Progenitor cell of endocrine pancreas (in vitro differentiated cells): ENCODE measurements at places on chromosomes 3 and 15.

DNA sequence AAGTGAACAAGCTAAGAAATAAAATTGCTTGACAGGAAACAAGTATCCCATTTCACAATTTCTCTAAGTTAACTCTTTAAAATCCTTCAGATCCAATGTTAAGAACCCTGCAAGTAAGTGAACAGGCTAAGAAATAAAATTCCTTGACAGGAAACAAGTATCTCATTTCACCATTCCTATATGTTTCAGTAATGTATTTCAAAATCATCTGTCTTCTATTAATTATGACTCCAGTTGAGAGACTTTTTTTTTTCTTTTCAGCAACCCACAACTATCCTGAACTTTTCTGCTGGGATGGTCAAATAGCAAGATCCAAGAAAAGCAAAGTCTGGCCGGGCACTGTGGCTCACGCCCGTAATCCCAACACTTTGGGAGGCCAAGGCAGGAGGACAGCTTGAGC lies 2.4 kb upstream of the SLC12A6 start:
- DNase-seq: no peak

- DNase-seq: no peak
Observed at GRCh38 chr15:41019174-41019573, 65.9 kb downstream of the CHAC1 start.

DNA sequence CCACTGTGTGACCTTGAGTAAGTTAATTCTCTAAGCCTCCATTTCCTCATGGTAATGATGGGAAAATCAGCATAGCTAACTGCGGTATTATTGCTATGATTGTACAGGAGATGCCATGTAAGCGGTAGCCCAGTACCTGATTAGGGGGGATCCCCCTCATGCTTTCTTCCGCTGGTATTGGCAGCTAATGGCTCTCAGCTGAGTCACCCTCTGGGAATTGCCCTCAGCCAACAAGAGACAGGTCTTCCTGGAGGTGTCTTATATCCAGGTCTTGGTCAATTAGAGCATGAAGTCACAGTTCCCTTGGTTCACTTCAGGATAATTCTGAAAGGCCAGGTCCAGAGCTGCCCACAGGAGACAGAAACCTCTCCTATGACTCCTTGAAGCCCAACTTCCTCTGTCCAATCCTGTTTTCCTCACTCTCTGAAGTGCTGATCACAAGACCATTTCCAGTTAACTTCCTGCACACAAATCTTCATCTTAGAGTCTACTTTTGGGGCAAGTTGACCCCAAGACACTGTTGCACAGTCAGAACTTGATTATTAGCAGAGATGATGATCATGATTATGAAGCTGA lies 724.7 kb upstream of the ZNF385D start:
- no peak for DNase-seq

- no peak for DNase-seq
Observed at GRCh38 chr3:45106874-45107273, 39.3 kb downstream of the CDCP1 start.

DNA sequence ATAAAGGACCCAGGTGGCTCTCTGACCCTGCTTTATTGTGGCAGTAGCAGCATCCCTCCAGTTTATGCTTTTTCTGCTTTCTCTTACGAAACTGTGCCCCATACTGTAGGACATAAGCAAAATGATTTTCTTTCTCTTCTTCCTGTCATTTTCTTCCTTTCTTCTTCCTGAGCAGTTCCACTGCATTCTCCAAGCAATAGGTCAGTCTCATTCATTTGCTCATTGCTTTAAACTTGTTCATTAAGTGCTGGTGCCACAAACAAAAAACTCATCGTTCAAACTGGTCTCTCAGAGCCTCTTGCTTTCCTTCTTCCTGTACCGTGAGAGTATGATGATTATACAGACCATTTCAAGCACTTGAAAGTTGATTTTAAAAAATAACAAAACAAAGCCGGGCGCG lies 66.8 kb downstream of the PDE8A start:
- DNase-seq: no peak

- no peak for DNase-seq
Observed at GRCh38 chr3:137116619-137117018, 158.8 kb downstream of the IL20RB start.

DNA sequence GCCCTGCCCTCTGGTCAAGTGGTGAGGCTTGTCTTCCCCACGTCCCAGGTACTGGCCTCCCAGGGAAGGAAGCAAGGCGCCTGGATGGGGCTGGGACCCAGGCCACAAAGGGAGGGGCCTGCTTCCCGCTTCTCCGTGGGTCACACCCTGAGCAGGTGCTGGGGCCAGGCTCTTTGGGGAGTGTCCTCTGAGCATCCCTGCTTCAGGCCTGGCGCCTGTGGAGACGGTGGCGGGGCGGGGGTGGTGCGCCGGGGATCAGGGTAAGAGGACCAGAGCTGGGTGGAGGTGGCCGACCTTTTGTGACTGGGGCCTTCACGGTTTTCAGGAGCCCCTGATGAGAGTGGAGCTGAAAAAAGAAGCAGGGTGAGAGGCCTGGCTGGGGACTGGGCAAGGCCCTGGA lies 3.6 kb downstream of the PLA2G4B start:
- no peak for DNase-seq
